ENCODE measurements at places on chromosomes 11 and 22.
A peak's percentile ranks its signal among the peaks of the same experiment; 100 is the strongest.

DNA sequence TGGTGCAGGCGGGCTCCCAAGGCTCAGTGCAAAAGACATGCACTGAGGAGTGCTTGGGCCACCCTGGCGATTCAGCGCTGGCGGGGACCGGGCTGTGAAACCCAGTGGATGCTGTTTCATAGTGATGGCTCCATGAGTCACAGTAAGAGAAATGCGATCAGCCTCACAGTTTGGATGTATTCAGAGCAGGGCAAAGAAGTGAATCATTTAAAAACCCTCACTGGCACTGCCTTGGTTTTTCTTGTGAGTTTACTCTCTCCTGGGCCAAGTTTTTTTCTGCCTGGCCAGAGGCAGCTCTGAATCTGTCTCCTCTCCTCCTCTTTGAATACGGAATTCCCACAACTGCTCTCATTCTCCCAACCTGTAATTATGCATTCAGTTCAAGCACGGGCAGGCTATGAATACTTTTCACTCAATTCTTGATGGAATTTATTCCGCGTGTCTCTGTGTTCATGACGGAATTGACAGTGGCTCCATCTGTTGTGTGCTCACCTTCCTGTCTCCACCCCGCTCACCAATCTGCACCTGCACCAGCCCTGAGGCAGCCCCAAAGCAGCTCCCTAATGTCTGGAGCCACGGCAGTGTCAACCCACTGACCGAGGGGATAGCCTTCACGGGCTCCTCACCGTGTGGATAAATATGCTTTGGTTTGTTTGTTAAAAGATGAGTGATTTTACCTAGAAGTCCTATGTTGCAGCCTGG lies 14.9 kb downstream of the ADAMTS8 start:
- H3K4me3 ChIP-seq: no peak overlapping the region
- no peak for DNase-seq
- no peaks in the 10 kb centered on the region for H3K27me3 ChIP-seq
- H3K36me3 ChIP-seq: no peaks in the 10 kb centered on the region

DNA sequence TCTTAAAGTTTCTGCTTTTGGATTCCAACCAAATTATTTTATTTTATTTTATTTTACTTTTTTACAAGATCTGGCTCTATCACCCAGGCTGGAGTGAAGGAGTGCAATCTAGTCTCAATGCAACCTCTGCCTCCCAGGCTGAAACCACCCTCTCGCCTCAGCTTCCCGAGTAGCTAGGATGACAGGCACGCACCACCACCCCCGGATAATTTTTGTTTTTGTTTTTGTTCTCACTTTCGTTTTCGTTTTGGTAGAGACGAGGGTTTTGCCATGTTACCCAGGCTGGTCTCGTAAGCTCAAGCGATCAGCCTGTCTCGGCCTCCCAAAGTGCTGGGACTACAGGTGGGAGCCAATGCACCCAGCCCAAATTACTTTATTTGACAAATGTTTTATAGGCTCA lies 219.8 kb downstream of the ETS1 start:
- H3K4me3 ChIP-seq: no peak overlapping the region
- H3K27me3 ChIP-seq: no peaks in the 10 kb centered on the region
- DNase-seq: no peak
- H3K4me1 ChIP-seq: no peaks in the 10 kb centered on the region

DNA sequence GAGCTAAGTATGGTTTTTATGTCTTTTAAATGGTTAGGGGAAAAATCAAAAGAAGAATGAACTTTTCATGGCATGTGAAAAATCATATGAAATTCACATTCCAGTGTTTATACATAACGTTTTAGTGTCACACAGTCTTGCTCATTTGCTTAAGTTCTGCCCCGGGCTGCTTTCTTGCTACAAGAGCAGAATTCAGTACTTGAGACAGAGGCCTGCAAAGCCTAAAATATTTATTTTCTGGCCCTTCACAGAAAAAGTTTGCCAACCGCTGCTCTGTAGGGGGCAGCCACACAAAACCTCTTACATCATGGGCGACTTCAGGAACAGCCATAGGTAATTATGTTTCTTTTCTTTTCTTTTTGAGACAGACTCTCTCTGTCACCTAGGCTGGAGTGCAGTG lies 1.0 kb upstream of the ATG2A start:
- no peak overlapping the region for H3K4me3 ChIP-seq
- H3K36me3 ChIP-seq: no peaks in the 10 kb centered on the region
- H3K27ac ChIP-seq: no peak overlapping the region
- peak; percentile 39 for DNase-seq
- H3K27me3 ChIP-seq: no peaks in the 10 kb centered on the region

DNA sequence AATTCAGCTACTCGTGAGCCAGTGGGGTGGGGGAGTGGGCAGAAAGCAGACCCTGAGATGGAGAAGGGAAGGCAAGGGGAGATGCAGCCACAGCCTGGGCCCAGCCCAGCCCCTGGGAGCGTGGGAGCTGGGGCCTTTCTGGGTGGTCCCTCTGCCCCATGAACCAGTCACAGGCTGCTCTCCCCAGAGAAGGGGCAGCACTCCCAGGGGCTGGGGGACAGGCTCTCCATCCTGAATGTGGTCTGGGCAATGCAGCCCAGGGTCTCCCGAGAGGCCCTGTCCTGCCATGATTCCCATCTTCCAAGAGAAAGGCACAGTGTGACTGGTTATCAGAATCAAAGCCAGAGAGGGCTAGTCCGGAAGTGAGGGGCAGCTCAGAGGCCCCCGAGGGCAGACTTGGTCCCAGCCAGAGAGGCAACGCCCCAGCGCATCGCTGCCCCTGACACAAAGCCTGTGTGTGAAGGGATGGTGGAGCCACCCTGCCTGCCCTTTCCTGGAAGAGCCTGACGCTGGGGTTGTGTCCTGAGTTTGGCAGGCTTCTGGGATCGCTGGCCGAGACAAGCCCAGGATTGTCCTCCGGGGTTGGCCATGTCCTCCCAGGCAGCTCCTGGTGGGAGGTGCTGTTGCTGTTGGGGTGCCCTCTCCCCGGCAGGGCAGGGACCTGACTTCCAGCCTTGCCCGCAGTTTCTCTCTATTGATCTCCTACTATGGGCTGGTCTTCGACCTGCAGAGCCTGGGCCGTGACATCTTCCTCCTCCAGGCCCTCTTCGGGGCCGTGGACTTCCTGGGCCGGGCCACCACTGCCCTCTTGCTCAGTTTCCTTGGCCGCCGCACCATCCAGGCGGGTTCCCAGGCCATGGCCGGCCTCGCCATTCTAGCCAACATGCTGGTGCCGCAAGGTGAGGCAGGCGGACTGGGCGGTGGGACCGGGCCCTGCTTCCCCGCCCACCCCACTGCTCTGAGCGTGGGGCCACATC lies 23.8 kb upstream of the SLC22A12 start:
- no peaks in the 10 kb centered on the region for H3K4me1 ChIP-seq
- peak overlapping the region; percentile 54 for H3K27ac ChIP-seq
- H3K4me3 ChIP-seq: no peak overlapping the region
- no peak for DNase-seq

- H3K4me3 ChIP-seq: no peak overlapping the region
- peaks cover 5% of the 10 kb centered on the region for H3K36me3 ChIP-seq
- peaks cover 13% of the 10 kb centered on the region for H3K4me1 ChIP-seq
- H3K27ac ChIP-seq: no peak overlapping the region
- H3K27me3 ChIP-seq: no peaks in the 10 kb centered on the region
These were observed 916 bp downstream of the GNG3 start for GRCh38 chr11:62708392-62708791.

DNA sequence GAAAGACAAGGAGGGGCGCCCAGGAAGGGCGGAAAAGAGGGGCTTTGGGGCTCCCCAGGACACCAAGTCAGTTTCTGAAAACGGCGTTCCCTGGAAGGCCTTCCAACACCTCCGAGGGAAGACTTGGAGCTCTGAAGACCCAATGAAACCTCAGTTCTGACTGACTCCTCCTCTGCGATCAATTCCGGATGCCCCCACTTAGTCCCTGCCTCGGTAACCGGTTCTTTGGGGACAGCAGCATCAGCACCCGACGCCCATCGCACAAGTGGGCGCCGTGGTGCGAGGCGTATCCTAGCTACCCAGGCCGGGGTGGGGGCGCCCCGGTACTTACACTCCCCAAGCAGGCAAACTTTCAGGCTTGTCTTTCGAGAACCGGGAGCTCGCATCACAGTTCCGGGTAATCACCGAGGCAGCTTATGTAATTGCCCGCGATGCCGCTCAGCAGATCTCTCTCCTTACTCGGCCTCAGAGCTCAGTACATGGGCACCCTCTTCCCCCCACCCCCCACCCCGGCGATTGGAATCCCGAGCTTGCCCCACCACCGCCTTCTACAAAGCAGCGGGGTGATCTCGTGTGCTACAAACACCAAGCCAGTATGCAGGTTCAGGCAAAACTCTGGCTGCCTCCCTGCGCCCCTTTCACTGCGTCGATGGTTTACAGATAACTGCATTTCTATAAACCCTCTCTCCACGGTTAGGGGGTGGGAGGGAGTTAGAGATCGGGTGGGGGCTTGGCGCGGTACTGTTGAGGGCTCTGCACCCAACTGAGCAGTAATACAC lies 2.0 kb downstream of the TENM4 start:
- DNase-seq: peak; percentile 75
- H3K27me3 ChIP-seq: no peaks in the 10 kb centered on the region
- H3K27ac ChIP-seq: peak overlapping the region; percentile 91
- H3K36me3 ChIP-seq: no peaks in the 10 kb centered on the region
- peak overlapping the region; percentile 92 for H3K4me3 ChIP-seq

GRCh38 chr11:126800009-126800408 lies 200.6 kb downstream of the KIRREL3 start:
- H3K36me3 ChIP-seq: no peaks in the 10 kb centered on the region
- H3K27ac ChIP-seq: no peak overlapping the region
- no peaks in the 10 kb centered on the region for H3K4me1 ChIP-seq
- H3K4me3 ChIP-seq: no peak overlapping the region

DNA sequence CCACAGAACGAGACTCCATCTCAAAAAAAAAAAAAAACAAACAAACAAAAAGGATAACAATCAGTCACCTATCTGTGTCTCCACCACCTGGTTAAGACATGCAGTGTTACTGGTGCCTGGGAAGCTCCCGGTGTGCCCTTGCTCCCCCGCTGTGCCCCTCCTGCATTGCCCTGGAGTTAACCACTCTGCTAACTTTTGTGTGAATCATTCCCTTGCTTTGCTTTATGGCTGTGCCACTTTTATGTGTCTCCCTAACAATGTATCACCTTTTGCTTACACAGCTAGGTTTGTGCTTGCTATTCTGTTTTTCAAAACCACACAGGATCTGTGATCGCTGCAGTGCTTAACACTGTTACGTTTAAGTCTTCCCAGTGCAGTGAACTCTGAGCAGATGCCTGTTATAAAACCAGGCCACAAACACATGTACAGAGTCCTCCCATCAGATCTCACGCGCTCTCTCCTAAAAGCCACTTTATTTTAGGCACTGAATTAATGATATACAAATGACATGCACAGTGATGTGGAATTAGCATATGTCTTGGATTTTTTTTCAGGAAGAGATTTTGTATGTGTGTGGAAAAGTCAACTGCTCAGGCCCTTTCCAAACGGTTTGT lies 69.9 kb downstream of the BUD13 start:
- no peaks in the 10 kb centered on the region for H3K36me3 ChIP-seq
- no peak overlapping the region for H3K4me3 ChIP-seq
- H3K4me1 ChIP-seq: peaks cover 2% of the 10 kb centered on the region
- no peaks in the 10 kb centered on the region for H3K27me3 ChIP-seq

- no peaks in the 10 kb centered on the region for H3K27me3 ChIP-seq
- no peak overlapping the region for H3K4me3 ChIP-seq
- no peak overlapping the region for H3K27ac ChIP-seq
- H3K36me3 ChIP-seq: no peaks in the 10 kb centered on the region
These were observed 18.7 kb upstream of the FBLN1 start for GRCh38 chr22:45483918-45484499.

DNA sequence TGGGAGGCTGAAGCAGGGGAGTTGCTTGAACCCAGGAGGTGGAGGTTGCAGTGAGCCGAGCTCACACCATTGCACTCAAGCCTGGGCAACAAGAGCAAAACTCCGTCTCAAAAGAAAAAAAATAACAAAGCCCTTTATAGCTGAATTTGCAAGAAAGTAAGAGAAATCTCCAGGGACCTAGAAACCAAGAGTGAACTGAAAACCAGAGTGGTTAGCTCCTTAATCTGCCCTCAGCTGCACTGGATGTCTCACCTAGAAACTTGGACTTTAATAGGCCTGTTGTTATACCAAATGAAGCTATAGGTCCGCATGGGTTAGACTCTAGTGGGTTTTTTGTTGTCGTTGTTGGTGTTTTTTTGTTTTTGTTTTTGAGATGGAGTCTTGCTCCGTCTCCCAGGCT lies 4.1 kb downstream of the NEU3 start:
- H3K4me1 ChIP-seq: peaks cover 2% of the 10 kb centered on the region
- H3K27ac ChIP-seq: no peak overlapping the region
- no peak for DNase-seq
- H3K4me3 ChIP-seq: no peak overlapping the region

DNA sequence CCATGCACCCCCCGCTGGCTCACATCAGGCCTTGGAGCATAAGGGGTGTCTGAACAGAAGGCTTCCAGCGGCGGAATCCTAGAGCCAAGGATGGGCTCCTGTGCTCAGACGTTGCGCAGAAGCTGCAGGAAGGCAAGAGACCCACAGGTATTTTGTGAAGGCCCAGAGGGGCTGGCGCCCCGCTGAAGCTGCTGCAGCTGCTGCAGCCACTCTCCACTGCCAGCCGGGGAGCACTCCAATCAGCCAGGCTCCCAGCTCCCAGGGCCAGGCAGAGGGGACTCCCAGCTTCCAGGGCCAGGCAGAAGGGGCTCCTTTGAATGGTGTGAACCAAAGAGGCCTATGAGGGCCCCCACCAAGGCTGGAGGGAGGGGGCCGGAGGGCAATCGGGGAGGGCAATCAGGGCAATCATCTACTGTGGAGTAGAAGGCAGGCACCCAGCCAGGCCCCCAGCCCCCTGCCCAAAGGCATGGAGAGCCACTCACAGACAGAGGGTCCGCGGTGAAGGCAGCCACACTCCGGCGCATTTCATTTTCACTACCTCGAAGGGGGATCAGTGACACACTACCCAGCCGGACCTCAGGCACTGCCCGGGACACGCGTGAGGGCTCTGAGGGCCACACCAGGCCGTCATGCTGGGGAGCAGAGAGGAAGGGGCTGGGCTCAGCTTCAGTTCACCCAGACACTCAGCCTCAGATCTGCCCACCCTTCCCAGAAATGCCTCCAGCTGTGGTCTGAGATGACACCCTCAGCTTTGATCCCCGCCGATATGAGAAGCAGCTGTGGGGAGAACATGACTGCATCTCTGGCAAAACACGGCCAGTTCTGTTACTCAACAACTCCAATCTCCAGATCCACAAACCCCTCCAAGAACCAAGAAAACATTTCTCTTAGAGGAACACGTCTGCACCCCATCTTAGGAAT lies 11.6 kb upstream of the PDE2A start:
- no peak for DNase-seq
- H3K27me3 ChIP-seq: no peaks in the 10 kb centered on the region
- no peaks in the 10 kb centered on the region for H3K36me3 ChIP-seq
- H3K27ac ChIP-seq: no peak overlapping the region
